ENCODE measurements at places on chromosomes 2 and 18.

- no peak for DNase-seq
These were observed 159.6 kb downstream of the RND3 start for GRCh38 chr2:150327564-150328489.

DNA sequence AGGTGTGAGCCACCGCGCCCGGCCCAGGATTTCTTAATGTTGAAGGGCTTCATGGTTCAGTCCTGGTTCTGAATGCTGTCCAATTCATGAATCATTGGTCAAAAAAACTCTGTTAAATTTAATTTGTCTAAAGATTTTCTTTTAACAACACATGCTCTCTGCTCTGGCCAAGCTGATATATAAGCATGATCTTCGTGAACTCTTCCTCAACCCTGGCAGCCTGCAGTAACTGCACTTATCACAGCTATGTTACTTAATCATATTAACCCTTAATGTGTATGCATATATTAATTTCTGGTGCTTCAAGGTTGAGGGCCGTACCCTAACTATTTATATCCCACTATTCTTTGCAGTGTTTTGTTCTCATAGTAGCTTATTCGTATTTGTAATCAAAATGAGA, 29.4 kb upstream of the FRZB start:
- DNase-seq = no peak

DNA sequence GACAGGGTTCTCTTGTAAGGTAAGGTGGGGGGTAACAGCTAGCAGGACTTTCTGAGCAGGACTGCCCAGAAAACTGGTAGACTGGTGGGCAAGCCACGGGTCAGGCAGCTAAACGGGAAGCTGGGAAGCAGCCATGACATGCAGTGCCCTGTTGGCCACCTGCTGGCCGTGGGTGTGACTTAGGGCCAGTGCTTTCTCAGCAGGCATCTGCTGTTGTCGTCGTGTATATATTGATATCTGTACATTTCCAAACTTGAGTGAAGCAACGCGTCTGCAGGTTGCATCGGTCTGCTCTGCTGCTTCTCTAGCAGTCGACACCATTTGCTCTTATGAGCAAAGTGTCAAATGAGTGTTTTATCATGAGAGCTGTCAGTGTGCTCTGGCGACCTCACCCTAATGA, 31.0 kb downstream of the COA5 start:
- no peak for DNase-seq

- DNase-seq = no peak
These were observed 13.3 kb downstream of the CNOT11 start for GRCh38 chr2:101265893-101266499.

DNA sequence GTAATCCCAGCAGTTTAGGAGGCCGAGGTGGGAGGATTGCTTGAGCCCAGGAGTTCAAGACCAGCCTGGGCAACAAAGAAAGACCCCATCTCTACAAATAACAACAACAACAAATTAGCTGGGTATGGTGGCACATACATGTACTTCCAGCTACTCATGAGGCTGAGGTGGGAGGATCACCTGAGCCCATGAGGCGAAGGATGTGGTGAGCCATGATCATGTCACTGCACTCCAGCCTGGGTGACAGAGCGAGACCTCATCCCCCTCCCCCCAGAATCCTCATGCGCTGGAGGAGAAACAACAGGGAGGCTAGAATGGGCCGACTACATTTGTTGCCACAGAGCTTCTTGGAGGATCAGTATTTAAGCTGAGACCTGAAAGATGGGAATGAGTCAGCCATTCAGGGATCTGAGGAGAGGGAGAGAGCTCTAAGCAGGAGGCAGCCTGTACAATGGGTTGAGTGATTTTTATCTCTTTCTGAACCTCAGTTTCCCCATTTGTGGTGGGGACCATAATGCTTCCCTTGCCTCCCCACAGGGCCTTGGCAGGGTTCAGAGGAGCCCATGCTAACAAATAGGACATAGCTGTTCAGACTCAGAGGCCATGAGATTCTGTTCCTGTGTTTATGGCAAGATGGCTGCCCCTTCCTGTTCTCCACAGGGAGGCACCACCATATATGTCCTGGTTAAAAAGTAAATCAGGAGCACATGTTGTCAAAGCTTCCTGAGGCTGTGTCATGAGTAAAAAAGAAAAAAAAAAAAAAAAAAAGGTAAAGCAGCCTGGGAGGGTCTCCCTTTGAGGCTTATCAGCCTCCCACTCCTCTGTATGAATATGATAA, 131.4 kb upstream of the HAAO start:
- no peak for DNase-seq
